ENCODE measurements at places on chromosomes 12 and 14. TPM values are rescaled to one million over a fixed set of nuclear protein-coding genes. Genes with fewer than 3 reads are reported as not detected.

DNA sequence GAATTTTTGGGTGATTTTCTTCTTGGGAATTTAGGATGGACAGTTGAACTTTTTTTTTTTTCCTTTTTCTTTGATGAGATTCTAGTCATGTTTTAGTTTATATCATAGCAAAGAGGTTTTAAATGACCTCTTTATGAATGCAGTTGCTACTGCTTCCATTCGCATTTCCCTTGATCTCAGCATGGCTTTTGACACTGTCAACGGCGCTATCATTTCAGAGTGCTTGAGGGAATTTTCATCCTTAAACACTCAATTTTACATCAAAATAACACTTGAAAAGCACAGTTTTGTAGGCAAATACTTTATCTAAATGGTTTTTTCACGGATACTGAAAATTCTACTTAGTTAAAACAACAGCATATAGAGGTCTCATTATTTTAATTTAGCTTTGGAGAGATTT, 195.5 kb downstream of the NPAS3 start:
- no peaks in the 10 kb centered on the region for H3K27me3 ChIP-seq
- no peaks in the 10 kb centered on the region for H3K4me1 ChIP-seq
- H3K36me3 ChIP-seq: no peaks in the 10 kb centered on the region
- no peak overlapping the region for H3K27ac ChIP-seq
- no peak for DNase-seq

GRCh38 chr12:18432206-18432605, 170.9 kb downstream of the PIK3C2G start:
- no peak overlapping the region for H3K4me3 ChIP-seq
- no peak overlapping the region for H3K27ac ChIP-seq
- H3K36me3 ChIP-seq: no peaks in the 10 kb centered on the region
- H3K4me1 ChIP-seq: no peaks in the 10 kb centered on the region
- no peak for DNase-seq
- H3K27me3 ChIP-seq: no peaks in the 10 kb centered on the region

DNA sequence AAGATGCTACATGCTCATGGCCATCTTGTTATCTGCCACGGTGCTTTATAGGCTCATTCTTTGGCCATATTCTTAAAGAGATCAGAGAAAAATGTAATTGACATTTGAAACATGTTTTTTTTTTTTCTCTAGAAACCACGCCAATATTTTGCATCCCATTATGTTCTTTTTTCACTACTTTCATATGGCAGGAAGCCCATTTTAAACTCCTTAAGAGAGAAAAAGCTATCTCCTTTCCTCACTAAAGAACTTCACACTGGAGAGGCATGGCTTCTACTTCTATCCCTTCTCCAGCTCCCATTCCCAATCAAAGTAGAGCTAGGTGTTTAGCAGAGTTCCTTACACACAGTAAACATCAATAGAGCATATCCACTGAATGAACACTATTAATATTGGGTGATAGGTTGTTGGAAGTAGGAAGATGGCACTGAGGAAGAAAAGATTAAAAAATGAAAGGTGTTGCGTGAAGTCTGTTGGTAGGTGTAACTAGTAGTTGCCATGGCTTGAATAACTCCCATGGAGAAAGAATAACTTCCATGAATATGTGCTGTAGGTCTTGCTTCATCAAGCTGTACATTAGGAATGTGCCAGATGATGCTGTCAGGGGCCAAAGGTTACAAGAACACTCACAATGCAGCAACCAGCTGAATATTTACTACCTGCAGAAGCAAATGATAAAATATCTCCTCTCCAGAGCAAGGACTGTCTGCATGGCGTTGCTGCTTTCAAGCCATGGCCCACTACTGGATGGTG, 178.8 kb downstream of the STXBP6 start:
- H3K27ac ChIP-seq: no peak overlapping the region
- no peak overlapping the region for H3K4me3 ChIP-seq
- H3K4me1 ChIP-seq: no peaks in the 10 kb centered on the region

DNA sequence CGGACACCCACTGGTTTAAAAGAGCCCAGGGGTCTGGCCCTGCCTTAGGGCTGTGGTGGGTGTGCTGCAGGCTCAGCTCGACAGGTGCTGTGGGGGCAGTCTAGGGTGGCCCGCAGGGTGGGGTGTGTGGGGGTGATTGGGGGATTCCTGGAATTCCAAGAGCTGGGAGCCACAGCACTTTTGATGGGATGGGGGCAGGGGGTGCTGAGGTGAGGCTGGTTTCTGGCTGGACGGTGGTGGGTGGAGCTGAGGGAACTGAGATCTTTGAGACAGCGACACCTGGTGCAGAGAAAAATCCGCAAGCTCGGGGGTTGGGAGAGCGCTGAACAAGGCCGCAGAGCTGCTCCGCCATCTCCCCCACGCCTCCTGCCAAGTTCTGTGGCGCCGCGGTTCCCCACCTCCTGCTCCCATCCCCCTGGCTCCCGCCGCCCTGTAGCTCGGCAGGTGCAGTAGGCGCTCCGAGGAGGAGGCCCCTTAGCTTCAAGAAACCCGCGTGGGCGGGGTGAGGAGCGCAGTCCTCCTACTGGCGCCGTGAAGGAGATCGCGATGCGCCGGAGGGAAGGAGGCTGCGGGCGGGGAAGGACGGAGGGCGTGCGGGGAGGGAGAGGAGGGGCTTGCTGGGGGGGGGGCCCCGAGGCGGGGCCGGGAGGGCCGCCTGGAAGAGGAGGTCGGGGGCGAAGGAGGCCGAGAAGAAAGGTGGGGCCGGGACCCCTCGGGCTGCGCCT, 1.3 kb upstream of the TEDC1 start:
- peaks cover 3% of the 10 kb centered on the region for H3K4me1 ChIP-seq
- peak overlapping the region; percentile 73 for H3K4me3 ChIP-seq
- H3K27me3 ChIP-seq: peaks cover 22% of the 10 kb centered on the region
- peak; percentile 97 for DNase-seq

- DNase-seq: no peak
- H3K27ac ChIP-seq: no peak overlapping the region
- peaks cover 4% of the 10 kb centered on the region for H3K36me3 ChIP-seq
- no peaks in the 10 kb centered on the region for H3K27me3 ChIP-seq
- peaks cover 8% of the 10 kb centered on the region for H3K4me1 ChIP-seq
These were observed 1.9 kb downstream of the TMEM119 start for GRCh38 chr12:108595711-108596647.

AMHR2 gene
- not detected for total RNA-seq

GRCh38 chr14:88695870-88696269, 96.9 kb downstream of the EML5 start:
- no peaks in the 10 kb centered on the region for H3K36me3 ChIP-seq
- peaks cover 4% of the 10 kb centered on the region for H3K27me3 ChIP-seq
- DNase-seq: no peak
- H3K27ac ChIP-seq: no peak overlapping the region

- H3K4me3 ChIP-seq: no peak overlapping the region
- DNase-seq: no peak
- no peaks in the 10 kb centered on the region for H3K27me3 ChIP-seq
- peaks cover 4% of the 10 kb centered on the region for H3K4me1 ChIP-seq
- H3K27ac ChIP-seq: no peak overlapping the region
These were observed 5.8 kb upstream of the BICD1 start for GRCh38 chr12:32100888-32101287.
